ENCODE measurements at places on chromosomes 12 and 14.

DNA sequence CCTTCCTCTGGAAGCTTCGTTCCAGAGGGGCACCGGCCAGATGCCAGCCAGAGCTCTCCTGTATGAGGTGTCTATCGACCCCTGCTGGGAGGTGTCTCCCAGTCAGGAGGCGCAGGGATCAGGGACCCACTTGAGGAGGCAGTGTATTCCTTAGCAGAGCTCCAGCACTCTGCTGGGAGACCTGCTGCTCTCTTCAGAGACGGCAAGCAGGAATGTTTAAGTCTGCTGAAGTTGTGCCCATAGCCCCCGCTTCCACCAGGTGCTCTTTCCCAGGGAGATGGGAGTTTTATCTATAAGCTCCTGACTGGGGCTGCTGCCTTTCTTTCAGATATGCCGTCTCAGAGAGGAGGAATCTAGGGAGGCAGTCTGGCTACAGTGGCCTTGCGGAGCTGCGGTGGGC is 22.2 kb upstream of the NAV3 start:
- no peak for DNase-seq

DNA sequence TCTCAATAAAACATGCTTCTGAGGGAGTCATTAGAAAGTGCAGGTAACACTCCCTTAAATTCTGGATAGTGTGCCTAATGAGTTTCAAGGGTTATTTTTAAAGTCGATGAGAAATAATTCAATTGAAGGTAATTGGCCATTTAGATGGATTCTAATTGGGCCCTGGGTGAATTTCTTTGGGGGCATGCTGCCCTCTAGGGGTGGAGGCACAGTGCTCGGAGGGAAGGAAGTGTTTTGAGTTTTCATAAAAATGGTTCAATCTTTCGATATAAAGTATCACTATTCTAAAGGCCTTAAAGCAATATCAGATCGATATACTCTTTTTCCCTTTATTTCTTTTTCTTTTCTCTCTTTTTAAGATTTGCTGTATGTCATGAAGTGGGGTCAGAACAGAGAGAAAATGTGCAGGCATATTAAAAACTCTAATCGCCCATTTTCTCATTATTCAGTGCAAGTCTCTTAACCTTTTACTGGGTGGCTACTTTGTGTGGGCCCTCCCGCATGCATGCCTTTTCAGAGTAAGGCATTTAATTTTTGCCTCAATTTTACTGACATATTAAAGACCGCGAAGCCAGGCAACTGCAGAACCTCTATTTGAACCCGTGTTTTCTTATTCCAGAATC is 25.5 kb downstream of the NKX2-8 start:
- peak; percentile 19 for DNase-seq

DNA sequence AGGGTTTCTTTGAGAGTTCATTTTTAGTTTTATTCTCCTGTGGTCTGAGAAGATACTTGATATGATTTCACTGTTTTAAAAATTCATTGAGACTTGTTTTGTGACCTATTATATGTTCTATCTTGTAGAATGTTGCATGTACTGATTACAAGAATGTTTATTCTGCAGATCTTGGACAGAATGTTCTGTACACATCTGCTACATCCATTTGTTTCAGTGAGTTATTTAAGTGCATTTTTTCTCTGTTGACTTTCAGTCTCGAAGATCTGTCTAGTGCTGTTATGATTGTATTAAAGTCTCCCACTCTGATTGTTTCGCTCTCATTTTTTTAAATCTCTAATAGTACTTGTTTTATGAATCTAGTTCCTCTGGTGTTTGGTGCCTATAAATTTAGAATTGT is 1319.8 kb downstream of the TMEM121 start:
- DNase-seq, result no peak

DNA sequence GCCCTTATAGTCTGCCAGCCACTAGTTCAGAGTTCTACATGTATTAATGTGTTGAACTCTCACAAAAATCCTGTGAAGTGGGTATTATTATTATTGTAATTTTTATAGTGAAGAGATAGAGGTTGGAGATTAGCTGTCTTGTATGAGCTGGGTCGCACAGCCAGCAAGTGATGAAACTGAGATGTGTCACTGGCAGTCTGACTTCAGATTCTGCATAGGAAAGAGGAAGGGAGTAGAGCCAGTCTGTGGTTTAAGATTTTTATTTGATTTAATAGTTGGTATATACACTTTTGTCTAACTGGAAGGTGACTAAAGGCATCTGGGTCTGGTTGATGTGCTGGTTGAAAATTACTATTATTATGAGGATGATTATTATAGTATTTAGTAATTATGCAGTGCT is 5.8 kb upstream of the FRS2 start:
- DNase-seq, result no peak

DNA sequence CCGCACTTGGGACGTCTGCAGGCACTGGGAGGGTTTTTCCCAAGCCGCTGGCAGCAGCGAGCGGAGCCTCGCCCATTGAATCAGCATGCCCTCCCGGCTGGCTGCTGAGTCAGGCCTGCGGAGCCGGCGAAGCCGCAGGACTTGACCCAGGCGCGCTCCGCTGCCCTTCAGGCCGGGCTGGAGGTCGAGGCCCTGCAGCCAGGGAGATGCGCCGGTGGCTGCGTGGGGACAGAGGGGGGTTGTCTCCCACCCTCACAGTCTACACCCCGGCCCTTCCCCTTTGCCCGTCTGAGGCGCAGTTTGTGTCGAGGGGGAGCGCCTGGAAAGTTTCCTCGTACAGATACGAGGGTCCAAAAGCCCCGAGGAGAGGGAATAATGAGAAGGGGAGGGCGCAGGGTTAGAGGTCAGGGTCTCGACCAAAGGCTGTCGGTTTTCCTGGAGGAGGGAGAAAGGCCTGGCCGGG is 759 bp upstream of the KLC1 start:
- DNase-seq, result peak; percentile 19

- peak; percentile 24 for DNase-seq
These were observed 8.7 kb downstream of the MARK3 start for GRCh38 chr14:103393676-103394626.

GRCh38 chr12:57005980-57006808 is at the start of gene ZBTB39:
Gene ZBTB39, minus strand, starts transcription at chr12:57006546. Its CDS starts 1,629 bp downstream, at chr12:57004917.
- DNase-seq, result peak; percentile 56

- DNase-seq, result no peak
These were observed 347 bp downstream of the SYNDIG1L start for GRCh38 chr14:74425525-74426201.

Data from putamen (tissue), 1 donor.